ENCODE measurements at places on chromosomes 7 and 10. TPM values are rescaled to one million over a fixed set of nuclear protein-coding genes. Genes with fewer than 3 reads are reported as not detected.

Gene PRTFDC1
- 7.0 TPM for total RNA-seq

GRCh38 chr10:119428789-119429188 is 113.7 kb downstream of the RGS10 start:
- no peak for DNase-seq

DNA sequence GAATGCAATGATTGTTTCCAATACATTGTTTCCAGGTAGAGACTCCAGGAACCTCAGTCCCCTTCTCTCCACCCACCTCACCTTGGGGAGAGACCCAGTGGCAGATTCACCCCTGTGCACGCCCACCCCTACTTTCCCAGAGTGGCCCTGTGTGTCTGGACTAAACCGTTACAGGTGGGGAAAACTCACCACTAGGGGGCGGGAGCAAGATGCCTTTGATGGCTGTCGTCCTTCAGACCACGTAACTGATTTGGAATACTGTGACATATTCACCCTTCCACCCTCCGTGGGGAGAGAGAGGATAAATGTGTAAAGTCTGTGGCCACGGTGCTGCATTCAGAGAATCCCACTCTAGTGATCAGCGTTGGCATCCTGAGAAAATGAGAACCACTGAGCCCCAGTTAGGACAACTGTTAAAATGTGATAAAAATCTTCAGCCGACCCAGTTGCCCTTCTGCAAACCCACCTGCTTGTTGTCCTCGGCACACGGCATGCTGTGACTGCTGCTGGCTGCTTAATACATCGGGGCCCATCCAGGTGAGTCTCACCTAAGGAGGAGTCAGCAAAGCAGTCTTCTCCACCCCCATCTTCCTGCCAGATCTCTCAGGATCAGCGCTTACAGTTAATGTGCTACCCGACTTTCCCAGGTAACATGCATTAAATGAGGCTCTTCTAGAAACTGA is 41.5 kb upstream of the NMT2 start:
- DNase-seq = peak; percentile 86

Gene DBNL
- 34.8 TPM for total RNA-seq

Gene TRA2A
- total RNA-seq = 31.1 TPM

DNA sequence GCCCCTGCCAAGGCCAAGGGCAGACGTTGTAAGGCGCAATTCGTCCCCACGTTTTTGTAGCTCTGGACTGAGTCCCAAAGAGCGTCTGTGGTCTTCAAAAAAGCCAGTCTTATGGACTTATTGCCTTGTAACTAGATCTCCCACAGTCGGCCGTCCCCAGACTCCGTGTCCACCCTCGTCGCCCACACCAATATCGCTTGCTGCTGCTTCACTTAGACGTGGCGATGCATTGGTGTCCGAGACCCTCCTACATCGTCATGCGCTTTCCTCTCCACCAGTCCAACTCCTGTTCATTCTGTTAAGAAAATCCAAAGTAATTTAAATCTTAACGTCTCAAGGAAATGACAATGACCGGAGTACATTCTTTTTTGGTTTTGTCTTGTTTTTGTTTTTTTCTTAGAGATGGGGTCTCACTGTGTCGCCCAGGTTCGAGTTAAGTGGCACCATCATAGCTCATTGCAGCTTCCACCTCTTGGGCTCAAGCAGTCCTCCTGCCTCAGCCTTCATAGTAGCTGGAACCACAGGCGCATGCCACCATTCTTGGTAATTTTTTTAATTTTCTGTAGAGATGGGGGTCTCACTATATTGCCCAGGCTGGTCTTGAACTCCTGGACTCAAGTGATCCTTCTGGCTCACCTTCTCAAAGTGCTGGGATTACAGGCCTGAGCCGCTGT is 851 bp downstream of the KIFBP start:
- no peak for DNase-seq

DNA sequence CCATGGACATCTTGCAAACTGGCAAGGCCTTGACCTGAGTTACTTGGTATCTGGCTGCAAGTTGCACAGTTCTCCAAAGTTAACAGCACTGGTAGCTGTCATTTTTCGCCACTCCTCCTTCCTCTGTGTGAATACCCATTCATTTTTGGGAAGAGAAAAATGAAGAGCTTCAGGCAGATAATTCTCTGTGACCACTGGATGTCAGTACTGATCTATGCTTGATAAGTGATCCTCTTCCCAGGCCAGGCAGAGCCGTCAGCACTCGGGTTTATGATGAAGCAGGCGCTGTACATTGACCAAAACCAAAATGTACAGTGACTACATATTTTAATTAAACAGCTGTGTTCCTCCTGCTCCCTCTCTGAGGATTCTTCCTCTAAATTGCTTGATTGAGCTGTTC is 55.9 kb upstream of the PDZD8 start:
- no peak for DNase-seq

DNA sequence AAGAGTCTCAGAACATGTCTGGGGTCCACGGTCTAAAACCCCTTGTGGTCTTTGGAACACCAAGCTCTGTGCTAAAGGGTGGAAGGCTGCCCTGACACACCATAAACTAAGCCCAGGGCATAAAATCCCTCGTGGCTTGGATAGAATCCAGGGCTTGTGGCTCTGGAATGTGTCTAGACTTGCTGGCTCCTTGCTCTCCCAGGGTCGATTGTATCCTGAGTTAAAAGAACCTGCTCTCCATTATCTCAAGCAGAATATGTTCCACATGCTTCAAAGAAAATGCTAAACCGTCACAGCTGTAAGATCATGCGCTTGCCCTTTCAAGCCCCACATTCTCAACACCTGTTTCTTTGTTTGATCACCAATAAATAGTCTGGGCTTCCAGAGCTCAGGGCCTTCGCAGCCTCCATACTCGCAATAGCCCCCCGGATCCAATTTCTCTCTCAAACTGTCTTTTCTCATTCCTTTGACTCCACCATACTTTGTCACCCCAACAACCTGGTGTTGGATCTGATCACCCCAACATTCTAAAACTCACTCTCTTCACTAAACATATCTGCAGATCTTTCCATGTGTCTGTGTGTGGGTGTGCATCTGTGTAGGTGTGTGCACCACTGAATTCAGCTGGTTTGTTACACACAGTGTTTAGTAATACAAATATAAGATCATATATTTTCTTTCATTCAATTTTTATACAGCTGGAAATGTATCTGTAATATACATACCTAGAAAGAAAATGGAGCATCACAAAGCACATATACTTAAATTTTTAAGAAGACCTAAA is 238.5 kb downstream of the ZMYND11 start:
- no peak for DNase-seq

DNA sequence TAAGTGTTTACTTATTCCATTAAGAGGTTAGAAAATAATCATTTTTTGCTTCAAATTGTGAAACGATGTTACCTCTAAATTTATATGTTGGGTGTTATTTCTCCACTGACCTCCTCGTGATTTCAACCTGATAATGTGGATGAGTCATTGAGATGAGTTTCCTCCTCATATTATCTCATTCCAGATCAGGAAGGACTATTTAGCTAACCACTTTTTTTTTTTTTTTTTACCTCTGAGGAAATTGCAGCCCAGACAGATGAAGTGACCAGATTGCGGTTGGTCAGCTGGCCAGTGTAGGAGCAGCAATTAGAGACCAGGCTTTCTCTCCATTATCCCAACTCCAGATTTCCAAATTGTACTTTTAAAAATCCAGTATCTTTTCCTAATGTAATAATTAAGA is 248.7 kb downstream of the FZD1 start:
- DNase-seq = no peak

GRCh38 chr10:110865809-110866482 is 5.8 kb upstream of the PDCD4 start:
- DNase-seq = no peak

DNA sequence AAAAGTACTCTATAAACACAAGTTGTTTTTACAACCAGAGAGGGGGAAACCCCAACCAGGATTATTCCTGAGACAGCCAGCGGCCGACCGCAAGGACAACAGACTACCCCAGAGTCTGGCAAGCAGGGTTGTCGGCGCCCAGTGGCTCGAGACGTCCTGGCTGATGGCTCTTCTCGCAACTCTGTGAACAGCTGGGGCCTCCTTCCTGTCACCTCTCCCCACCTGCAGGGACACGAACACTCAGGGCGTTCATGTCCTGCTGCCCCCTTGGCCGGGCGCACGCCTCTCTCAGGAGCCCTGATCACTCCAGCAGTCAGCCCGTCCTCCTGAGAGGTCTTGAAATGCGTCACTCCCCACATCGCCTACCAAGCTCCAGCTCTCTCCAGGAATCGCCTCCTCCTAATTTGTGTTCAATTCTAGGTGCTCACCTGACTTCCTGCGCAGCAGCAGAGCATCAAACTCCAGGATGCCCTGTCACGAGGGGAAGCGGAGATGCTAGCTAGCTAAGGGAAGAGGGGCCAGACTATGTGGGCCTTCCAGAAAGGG is 66.4 kb upstream of the TNRC18 start:
- no peak for DNase-seq

GRCh38 chr7:98231493-98232262 is 20.4 kb downstream of the TECPR1 start:
- no peak for DNase-seq

GRCh38 chr10:3802526-3803265 is 17.7 kb upstream of the KLF6 start:
- no peak for DNase-seq

GRCh38 chr10:81524467-81524866 is 350.5 kb upstream of the NRG3 start:
- no peak for DNase-seq

GRCh38 chr10:99913831-99914235 is 95.9 kb downstream of the DNMBP start:
- no peak for DNase-seq

Gene SEMA3E
- total RNA-seq = not detected

Gene IGF2BP3
- total RNA-seq = not detected

GRCh38 chr7:35570937-35571336 is 124.0 kb downstream of the HERPUD2 start:
- DNase-seq = no peak

Gene MMD2
- not detected for total RNA-seq
